HEK293T (cell line): ENCODE measurements at places on chromosomes 13 and 19.

- no peak for DNase-seq
These were observed 42.6 kb upstream of the ZNF91 start for GRCh38 chr19:23437901-23438300.

GRCh38 chr19:32869966-32870573 lies 503 bp upstream of the SLC7A9 start:
- no peak for DNase-seq

GRCh38 chr19:46513461-46514236 lies 18.0 kb upstream of the PNMA8B start:
- peak; percentile 90 for DNase-seq

DNA sequence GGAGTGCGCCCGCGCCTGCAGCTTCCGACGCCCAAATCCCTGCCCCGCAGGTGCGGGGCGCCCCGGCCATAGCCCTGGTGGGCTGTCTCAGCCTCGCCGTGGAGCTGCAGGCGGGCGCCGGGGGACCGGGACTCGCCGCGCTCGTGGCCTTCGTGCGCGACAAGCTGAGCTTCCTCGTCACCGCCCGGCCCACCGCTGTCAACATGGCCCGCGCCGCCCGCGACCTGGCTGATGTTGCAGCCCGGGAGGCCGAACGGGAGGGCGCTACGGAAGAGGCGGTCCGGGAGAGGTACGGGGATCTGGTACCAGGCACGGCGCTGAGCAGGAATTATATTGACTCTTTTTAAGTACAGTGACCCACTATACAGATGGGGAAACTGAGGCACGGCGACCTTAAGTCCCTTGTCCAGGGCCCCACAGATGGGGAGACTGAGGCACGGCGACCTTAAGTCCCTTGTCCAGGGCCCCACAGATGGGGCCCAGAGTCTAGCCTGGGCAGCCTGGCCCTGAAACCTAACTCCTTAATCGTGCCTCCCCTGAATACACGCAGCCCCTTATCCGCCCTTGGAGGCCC lies 586 bp downstream of the MRI1 start:
- DNase-seq, result no peak

GRCh38 chr19:17686592-17687024 lies 1.5 kb downstream of the UNC13A start:
- DNase-seq, result peak; percentile 30

DNA sequence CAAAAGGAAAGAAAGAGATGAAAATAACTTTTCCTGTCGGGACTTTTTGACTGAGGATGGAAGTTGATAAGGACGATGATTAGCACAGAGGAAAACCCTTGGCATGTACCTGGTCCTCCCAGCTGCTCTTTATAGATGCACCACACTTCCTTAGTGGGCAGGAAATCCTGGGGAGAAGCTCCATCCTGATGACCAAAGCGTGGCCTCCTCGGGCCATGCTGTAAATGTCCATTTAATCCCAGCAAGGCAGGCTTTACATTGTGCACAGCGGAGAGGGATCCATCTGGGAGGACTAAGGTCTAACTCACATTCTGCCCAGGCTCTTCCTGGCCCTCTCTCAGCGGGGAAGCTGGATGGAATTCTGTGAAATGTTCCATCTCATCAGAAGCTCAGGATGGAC lies 113.5 kb downstream of the COL4A2 start:
- DNase-seq, result no peak

GRCh38 chr19:47609906-47610894 lies 1.3 kb downstream of the BICRA start:
- no peak for DNase-seq

DNA sequence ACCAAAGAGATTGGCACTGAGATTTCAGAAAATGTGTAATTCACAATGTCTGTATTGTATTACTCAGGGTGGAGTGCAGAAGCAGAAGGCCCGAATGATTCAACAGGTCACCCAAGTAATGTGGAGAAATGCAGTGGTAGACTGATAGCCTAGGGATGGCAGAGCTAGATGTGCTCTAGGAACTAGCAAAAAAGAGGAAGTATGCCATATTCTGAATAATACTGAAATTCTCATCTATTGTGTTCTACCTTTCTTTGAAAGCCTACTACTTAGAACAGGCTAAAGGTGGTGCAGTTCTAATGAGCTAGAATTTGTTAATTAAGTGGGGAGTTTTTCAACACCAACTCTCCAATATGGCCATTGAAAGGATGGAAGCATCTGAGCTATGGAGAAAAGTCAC lies 1449.8 kb upstream of the MIR17HG start:
- DNase-seq, result no peak

GRCh38 chr13:22883956-22884355 lies 296.8 kb upstream of the SGCG start:
- no peak for DNase-seq

DNA sequence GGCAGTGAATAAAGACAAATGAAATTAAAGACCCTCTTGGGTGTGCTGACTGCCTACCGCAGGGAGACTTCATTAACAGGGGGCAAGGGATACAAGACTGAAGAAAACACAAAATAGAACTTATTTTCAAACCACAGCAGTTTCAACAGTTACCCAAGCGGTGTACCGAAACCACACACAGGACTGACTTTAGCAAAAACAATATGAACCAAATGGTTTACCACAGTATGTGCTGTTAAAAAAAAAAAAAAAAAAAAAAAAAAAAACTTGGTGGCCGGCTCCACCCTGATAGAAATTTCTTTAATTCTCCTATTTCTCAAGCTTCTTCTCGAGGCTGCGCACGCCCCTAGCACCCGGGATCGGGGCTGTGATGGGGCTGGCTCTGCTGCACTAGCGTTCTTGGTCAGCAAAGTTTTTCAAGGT lies 42.6 kb downstream of the KLF2 start:
- no peak for DNase-seq

DNA sequence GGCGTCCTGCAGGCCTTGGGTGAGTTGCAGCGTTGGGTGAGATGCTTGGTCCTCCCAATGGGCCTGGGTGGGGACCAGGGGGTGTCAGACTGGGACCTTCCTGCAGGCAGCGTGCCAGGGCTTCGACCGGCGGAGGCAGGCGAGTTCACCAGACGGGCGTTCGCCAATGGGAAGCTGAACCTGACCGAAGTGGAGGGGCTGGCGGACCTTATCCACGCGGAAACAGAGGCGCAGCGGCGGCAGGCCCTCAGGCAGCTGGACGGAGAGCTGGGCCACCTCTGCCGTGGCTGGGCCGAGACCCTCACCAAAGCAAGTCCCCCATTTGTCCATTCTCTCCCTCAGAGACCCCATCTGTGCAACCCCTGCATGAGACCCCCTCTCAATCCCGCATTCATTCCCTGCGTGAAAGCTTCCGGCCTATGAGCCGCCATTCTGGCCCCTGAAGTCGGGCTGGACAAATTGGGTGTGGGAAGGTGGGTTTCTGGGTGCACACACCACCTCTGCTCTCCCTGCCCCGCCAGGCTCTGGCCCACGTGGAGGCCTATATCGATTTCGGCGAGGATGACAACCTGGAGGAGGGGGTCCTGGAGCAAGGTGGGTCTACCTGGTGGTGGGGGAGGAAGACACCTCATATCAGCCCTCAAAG lies 1.2 kb downstream of the GTPBP3 start:
- DNase-seq, result no peak

GRCh38 chr13:80605011-80605410 lies 264.1 kb upstream of the SPRY2 start:
- DNase-seq, result no peak

- DNase-seq, result no peak
These were observed 25.7 kb downstream of the CCNE1 start for GRCh38 chr19:29837448-29837981.

- peak; percentile 66 for DNase-seq
These were observed 32.8 kb downstream of the TINCR start for GRCh38 chr19:5534787-5535586.

GRCh38 chr13:72368031-72368430 lies 359.4 kb downstream of the MZT1 start:
- DNase-seq, result no peak

DNA sequence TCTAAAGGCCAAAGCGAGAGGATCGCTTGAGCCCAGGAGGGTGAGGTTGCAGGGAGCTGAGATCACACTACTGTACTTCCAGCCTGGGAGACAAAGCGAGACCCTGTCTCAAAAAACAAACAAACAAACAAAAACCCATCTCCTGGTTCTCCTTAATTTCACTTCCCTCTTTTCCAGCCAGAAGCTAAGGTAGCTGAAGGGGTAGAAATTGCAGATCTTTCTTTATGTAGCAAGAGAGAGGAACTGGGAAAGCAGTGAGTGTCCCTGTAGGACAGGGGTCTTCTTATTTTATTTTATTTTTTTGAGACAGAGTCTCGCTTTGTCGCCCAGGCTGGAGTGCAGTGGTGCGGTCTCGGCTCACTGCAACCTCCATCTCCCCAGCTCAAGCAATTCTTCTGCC lies 4.5 kb upstream of the TSPAN16 start:
- no peak for DNase-seq

- DNase-seq, result no peak
These were observed 16.3 kb downstream of the S1PR2 start for GRCh38 chr19:10214784-10215183.

DNA sequence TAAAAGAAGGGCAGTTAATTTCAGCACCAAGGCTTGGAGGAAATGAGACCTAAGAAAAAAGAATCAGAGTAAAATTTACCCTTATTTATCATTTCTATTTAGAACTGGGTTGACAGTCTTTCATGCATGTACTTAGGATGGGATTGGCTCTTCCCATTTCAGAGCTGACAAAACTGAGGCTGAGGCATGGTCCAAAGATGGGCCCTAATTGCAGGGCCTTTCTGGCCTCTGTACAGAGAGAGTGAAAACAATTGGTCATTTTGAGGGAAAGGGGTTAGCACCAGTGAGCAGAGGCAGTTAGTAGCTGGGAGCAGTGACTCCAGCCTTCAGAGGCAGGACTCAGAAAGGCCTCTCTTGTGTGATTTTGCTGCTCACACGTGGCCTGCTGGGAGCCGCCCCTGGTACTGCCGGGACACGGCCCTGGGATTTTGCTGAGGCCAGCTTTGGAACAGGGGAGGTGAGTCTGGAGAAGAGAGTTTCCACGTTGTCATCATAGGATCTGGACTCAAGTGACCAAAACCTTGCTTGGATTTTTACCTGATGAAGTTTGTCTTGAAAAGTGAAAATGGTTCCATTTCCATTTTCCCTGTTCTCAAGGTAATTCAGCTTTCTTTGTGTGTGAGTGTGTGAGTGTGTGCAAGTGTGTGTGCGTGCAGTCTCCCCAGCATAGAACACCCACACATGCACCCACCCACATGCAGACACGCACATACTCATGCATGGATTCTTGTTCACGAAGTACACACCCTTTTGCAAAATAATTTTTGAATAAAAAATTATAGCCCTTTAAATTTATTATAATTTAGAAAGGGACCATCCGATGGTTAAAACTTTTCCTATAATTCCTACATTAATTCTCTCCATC lies at the start of gene ZNF536:
Gene ZNF536 (plus strand): TSS at position 425 of the 865 bp plus-strand sequence. CDS start 71,179 bp downstream, outside the sequence.
- no peak for DNase-seq

GRCh38 chr19:7871437-7872305 lies 2.5 kb downstream of the PRR36 start:
- peak; percentile 79 for DNase-seq

- peak; percentile 26 for DNase-seq
These were observed 27.3 kb downstream of the PNPLA6 start for GRCh38 chr19:7562646-7563393.

GRCh38 chr19:10293637-10294367 lies 4.0 kb downstream of the ICAM5 start:
- no peak for DNase-seq

DNA sequence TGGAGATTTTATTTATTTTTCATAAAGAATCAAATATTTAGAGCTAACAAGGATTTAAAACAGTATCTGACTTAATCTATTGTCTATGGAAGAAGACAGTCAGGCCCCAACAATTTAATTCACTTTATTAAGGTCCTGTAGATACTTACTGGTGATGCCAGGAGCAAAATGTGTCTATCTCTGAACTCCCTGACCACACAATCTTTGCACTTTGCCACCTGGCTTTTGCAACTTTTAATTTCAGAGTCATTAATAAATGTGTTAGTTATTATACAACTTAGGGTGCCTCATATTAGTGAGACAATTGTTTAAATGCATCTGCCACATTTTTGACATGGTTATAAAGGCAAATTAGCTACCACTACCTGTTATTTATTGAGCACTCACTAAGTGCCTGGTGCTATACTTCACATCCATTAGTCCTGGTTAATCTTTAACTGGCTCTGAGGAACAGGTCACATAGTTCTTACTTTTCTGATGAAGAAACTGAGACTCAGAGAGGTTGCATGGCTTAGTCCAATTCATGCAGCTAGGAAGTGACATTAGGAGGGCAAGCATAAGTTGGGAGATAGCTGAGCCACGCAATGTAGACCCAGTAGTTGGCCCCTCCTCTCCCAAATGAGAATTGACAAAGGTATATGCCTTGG lies 297.9 kb downstream of the DCT start:
- DNase-seq, result no peak

DNA sequence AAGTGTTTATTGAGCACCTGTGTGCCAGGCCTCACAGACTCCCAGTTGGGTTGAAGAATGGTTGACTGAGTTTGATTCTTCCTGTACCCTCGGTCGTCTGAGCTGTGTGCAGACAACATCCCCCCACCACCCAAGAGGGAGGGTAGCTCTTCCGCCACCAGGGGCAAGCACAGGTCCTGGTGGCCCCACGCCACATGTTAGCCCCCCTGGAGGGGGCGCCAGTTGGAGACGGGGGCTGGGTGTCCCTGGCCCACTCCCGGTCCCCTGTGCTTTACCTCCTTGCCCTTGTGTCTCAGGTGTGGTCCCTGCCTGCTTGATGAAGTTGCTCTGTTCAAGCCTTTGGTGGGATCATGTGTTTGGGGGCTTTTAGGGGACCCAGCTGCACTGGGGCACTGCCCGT lies 27.2 kb downstream of the COLGALT1 start:
- peak; percentile 4 for DNase-seq

DNA sequence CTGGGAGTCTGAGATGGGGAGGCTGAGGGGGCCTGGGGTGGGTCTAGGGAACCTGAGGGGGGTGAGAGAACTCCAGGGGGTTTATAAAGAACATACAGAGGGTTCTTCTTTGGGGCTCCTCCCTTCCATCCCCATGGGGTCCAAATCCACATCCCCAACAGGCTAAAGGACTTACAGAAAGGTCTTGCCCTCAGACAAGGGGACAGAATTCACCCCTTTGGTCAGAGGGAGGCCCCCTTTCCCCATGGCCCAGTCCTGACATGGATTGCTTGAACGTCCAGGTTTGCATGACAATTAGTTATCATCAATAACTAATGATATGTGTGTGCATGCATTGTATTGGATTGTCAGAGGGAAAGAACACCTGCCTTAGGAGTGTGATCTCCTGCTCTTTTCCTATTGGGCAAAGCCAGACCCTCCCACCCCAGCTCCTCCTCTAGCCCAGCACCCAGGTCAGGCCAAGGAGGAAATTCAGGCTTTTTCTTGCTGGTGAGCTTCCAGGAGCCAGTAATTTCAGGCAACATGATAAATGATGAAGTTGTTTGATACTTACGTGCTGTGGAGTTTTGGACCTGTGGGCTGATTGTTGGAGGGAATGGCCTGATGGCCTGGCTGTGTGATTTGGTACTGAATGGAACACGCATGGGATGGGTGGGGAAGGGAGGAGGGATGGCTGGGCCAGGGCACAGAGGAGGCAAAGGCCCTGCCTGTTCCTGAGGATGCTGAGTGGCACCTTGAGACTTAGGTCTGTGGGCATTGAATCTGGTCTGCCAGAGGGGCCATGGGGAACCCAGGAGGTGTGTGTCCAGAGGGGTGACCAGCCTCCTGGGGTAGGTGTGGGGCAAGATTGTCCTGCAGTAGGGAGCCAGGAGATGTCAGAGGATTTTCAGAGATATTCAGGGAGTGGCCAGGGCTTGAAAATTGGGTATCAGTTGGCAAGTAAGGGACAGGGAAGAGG lies 1.1 kb downstream of the KLHL26 start:
- no peak for DNase-seq

- no peak for DNase-seq
These were observed 36.3 kb downstream of the SHISA2 start for GRCh38 chr13:26015271-26016125.

- DNase-seq, result no peak
These were observed 35.4 kb upstream of the INTS6 start for GRCh38 chr13:51488212-51488611.
